ENCODE measurements at places on chromosomes 5 and 9.

DNA sequence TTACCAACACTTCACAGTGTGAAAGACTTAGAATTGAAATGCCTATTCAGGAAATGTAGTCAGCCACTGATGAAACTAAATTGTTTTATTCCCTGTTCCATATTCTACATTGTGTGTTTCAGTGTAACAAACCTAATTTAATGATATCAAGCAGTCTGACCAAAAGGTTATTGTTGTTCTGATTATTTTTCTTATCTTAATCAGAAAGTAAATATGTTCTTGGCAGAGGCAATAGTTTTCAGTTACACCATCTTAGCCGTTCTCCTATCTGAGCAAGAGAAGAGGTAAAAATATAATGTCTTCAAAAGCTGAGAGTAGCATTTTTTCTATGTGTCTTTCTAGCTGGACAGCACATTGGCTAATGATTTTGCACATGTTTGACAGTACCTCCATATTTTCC lies 17.1 kb downstream of the CDC26 start:
- no peak for DNase-seq

DNA sequence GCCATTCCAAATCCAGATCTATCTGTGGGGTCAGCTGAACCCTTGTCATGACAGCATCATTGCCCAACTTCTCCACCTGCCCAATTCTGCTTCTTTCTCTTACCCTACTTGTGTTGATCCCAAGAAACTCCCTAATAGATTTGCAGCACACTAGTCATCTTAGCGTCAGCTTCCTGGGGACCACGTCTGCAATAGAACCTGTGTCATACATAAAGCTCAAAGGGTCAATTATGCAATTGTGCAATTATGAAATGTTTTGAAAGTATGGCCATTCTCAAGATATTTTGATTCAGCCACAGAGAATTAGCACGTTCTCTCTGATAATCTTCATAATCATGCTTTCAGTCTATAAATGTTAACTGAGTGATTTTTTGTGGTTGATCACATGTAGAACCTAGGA lies 87.4 kb upstream of the PAPPA start:
- no peak for DNase-seq

DNA sequence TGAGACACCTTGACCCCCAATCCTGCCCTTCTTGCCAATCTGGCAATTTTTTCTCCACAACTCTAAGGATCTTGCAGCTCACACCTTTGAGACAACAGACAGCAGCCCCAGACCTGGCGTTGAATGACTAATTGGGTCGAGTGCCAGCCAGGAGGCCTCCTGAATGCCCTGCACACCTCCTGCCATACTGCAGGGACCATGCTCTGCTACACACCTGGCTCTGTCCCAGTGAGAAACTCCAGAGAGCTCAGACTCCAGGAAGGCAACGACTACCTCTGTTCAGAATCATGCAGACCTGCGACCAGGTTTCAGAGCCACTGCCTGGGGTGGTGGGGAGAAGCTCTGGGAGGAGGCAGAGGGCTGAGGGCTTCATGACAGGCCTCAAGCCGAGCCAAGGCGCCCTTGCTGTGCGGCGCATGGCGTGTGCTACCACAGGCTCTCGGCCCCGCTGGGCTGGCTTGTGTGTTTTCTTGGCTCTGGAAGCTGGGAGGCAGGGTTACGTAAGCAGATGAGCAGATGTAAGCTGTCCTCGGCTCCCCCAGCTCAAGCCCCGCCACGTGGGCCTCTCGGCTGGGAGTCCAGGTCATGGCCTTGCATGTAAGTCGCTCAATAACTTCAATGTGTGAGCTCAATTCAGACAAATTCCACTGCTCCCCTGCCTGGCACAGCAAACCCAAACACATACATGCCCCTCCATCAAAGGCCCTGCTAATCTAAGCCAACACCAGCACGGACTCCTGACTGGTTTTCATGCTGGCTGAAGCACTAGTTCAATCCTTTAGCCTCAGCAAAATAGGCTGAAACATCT lies 27.5 kb downstream of the B4GALT1 start:
- no peak for DNase-seq

GRCh38 chr5:153572411-153573145 lies 82.1 kb downstream of the GRIA1 start:
- no peak for DNase-seq

DNA sequence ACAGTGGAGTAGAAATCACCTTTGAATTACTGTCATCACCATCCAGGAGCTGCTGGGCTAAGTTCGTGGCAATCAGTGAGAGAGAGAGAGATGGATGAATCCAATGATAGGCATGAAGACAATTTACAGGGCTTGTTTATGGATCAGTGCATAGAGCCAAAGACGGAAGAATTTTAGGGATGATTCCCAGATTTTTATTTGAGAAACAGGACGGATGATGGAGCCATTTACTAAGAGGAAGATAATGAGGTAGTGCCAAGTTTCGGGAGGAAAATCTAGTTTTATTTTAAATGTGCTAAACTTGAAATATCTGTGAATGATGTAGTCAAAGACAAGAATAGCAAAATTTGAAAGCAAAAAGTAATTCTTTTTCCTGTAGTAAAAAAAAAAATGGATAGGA lies 394.2 kb upstream of the PAPPA start:
- no peak for DNase-seq

- DNase-seq, result no peak
These were observed 591.4 kb downstream of the CCDC171 start for GRCh38 chr9:16143947-16144890.

DNA sequence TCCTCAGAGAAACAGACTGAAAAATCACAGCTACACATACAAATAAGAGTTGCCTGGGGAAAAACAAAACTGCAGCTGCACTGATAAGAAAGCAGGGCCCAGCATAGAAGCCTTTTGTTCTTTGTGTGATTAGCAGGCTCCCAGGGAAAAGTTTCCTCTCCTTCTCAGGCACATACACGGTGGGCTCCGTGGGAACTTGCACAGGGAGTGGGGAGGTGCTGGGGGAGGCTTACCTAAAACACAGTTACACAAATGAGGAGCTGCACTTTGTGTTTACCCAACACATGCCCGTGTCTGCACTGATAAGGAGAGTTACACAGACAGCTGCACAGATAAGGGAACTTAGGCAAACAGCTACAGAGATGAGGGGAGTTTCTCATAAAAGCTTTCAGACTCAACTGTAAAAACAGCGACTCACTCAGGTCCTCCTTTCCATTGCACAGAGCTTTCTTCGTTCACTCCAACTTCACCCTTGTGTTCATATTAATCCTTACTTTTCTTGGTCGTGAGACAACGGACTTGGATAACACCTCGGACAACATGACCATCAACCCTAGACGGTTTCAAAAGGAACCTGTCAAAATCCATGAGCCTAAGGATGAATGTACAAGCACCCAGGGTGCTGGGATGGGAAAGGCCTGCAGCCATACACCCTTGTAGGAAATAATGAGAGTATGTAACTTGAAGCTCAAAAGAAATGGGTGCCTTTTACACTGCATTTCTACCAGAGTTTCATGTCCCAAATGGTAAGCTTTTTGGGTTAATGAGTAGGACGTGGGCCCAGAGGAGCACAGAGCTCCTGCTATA lies 50.8 kb downstream of the SERINC5 start:
- no peak for DNase-seq

DNA sequence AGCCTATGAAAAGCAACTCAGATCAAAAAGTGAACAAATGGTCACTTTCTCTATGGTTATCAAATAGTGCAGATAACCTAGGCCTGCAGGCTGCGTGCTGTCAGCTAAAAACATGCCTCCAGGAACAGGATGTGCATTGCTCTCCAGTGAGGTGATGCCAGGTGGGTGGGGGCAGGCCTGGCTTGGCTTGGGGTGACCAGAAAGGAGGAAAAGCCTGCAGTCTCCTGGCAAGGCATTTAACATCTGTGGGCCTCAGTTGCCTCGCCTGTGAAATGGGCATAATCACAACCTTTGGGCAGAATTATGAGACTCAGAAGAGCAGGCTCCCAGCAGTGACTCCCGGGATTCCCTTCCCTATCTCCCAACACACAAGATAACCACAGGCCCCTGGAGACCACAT lies 135.9 kb downstream of the COL23A1 start:
- no peak for DNase-seq

DNA sequence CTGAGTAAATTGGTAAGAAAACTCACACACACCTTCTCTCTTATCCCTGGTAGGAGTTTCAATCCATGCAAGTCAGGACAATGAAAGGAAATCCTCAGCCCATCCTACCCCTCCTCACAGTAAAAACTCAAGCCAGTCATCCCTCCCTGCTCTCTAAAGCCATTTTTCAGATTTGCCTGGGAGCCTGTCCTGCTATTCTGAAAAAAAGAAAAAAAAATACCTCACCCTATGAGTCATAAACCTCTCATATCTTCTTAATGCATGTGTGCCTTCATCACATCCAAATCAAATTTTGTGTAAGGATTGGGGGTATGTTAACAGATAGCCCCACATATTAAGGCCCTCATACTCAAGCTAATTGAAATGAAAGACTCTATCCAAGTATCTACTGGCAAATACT lies 14.1 kb downstream of the UGT3A2 start:
- no peak for DNase-seq

DNA sequence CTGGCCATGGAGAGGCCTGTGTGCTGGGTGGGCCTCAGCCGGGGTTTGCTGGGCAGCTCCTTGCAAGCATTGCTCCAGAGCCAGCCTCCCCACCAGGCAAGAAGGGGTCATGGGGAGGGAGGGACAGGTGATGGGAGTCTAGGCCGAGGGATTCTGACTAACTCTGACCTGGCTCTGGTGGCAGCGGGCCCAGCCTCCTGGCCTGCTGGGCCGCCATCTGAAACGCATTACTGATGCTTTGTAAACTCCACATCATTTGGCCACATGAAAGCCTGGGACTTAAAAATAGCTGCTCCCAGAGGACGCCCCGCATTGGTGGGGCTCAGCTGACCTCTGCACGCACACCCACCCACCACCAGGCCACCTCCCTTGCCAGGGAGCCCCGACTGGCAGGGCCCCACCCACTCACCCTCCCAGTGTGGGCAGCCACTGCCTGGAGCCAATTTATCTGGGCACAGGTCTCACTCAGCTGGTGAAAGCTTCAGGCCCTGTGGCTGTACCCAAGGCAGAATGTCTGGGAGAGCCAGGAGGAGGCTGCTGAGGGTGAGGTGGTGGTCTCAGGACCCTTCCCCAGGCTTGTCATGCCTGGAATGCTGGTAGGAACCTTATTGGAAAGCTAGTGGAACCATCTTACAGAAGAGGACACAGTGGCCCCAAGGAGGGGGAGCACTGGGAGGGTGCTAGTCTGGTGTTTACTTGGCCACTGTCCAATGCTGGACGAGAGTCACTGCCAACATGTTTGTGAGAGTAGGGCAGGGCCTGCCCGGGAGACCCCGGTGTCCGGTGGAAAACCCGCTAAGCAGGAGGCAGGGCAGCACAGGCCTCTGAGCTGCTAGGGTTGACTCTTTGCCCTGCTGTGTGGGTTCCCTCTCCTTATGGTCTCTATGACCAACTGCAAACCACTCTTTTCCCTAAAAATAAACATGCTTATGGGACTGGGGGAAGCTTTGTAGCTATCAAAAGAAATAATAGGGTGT lies 10.8 kb downstream of the TCF7 start:
- no peak for DNase-seq

GRCh38 chr5:139120521-139120920 lies 77.6 kb downstream of the SIL1 start:
- no peak for DNase-seq

- DNase-seq, result no peak
These were observed 7.0 kb upstream of the IL3 start for GRCh38 chr5:132053483-132053882.

DNA sequence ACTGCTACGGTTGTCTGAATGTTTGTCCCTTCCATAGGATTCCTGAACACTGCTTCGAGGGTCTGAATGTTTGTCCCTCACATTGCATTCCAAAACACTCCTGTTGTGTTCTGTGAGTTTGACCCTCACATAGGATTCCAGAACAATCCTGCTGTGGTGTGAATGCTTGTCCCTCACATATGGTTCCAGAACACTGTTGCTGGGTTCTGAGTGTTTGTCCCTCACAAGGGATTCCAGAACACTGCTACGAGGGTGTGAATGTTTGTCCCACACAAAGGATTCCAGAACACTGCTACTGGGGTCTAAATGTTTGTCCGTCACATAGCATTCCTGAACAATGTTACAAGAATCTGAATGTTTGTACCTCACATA lies 201.2 kb downstream of the FOXD4L6 start:
- no peak for DNase-seq

GRCh38 chr5:180525399-180525798 lies 31.2 kb downstream of the CNOT6 start:
- DNase-seq, result no peak

GRCh38 chr5:141585594-141585993 lies 33.2 kb downstream of the DIAPH1 start:
- no peak for DNase-seq

DNA sequence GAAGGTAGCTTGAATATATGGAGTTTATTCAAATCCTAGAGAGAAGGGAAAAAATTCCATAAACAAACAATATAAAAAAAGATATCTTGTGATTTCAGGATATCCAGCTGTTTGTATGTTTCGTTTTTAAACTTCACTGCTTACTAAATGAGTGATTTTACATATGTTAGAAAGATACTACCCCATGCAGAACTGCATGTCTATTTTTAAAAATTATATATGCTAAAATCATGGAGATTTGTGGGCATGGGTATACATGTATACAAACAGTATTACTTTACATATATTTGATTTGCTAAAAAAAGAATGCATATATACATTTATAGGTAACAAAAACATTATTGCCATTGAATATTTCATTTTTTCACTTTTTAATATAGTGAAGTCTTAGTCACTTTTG lies 178.3 kb downstream of the KDM4C start:
- DNase-seq, result no peak

- DNase-seq, result no peak
These were observed 31.8 kb upstream of the CKS2 start for GRCh38 chr9:89278997-89279739.

GRCh38 chr5:156383510-156384265 lies 56.7 kb downstream of the SGCD start:
- DNase-seq, result no peak

DNA sequence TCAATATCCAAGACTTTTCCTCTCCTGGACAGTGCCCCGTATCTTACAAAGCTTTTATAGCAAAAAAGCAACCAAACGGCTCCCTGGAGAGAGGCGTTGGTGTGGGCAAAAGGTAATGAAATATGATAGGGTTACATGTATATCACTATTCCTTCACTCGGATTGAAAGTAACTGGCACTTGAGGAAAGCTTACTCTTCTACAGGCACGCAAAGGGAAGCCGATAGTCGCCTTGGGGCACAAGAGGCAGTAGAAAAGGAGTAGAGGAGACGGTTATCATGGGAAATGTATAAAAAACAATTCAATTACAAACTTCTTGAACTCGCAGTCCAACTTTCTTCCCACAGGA lies 1.1 kb downstream of the DIAPH1 start:
- DNase-seq, result no peak

DNA sequence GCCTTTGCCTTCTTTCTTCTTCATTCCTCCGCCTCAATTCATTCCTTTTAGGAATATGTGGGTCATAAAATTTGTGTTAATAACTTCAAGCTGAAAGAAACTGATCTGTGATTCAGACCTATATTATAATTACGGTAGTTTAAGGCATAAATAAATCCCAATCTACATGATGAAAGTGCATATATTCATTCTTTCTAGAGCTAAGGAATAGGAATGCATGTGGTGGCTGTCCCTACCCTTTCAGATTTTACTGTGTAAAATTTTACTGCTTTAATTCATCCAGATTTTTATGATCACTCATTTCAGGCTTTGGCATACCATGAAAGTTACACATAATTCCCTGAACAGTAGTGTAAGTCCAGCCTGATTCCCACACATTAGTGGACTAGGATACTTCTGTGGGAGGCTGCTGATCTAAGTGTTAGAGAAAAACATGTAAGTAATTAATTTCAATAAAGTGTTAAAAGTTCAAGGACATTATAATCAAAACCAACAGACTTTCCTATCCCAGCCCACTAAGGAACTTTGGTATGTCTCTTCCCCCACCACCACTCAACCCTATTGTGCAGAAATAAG lies 83.1 kb downstream of the HINT1 start:
- no peak for DNase-seq

GRCh38 chr9:95793924-95794828 lies 81.3 kb upstream of the ERCC6L2 start:
- DNase-seq, result no peak

Data from stimulated activated CD4-positive, alpha-beta T cell treated with anti-CD3 and anti-CD28 coated beads, TNF-alpha, amount 100 ng/mL, for 4 hours (primary cell).